ENCODE measurements at places on chromosomes 16 and 17. TPM values are rescaled to one million over a fixed set of nuclear protein-coding genes. Genes with fewer than 3 reads are reported as not detected.
A peak's percentile ranks its signal among the peaks of the same experiment; 100 is the strongest.

LGALS9B gene
- not detected for total RNA-seq

ABCA8 gene
- not detected for total RNA-seq

SNX20 gene
- total RNA-seq: 34.9 TPM

NPTX1 gene
- total RNA-seq: 30.4 TPM

MPV17L gene
- total RNA-seq: 0.09 TPM

ABCC6 gene
- not detected for total RNA-seq

CETP gene
- not detected for total RNA-seq

DNA sequence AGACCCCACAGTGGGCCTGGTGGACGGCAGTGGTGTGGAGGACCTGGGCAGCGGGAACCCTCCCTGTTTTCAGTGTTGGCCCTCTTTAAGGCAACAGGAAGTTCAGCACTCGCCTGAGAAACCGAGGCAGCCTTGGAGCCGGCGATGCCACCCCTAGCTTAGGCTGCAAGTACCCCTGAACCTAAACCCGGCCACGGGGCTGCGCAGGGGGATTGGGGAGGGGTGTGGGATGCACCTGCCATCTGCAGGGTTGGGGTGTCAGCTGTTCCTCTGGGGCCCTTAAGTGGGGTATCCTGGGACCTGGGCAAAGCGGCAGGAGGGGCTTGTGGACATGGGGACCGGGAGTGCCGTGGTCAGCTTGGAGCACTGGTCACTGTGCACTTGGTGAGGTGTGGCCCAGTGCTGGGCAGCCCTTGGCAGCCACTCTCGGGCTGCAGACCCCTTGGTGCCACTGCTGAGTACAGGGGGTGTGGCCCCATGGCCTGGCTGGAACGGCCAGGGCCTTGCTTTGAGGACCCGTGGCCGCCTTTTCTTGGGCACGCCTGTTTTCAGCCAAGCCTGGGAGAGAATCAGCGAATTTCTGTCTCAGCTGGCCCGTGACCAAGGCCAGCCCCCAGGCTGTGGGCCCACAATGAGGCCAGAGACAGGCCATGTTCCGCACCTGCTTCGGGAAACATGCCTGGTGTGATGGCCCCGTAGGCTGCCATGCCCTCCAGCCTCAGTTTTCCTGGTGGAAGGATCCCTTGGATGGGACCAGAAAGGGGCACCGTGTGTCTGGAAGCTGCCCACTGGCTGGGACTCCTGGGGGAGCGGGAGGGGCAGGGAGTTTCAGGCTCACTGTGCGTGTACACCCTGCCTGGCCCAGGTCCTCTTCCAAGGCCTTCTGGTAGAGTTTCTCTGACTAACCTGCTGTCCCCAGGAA is 4.1 kb upstream of the SLC25A10 start:
- no peaks in the 10 kb centered on the region for H3K27me3 ChIP-seq
- H3K4me1 ChIP-seq: peaks cover 20% of the 10 kb centered on the region
- H3K4me3 ChIP-seq: no peak overlapping the region
- peaks cover 41% of the 10 kb centered on the region for H3K36me3 ChIP-seq
- DNase-seq: peak; percentile 56

- no peak overlapping the region for H3K27ac ChIP-seq
- H3K4me1 ChIP-seq: no peaks in the 10 kb centered on the region
- no peaks in the 10 kb centered on the region for H3K36me3 ChIP-seq
- no peak overlapping the region for H3K4me3 ChIP-seq
- peaks cover 5% of the 10 kb centered on the region for H3K27me3 ChIP-seq
- no peak for DNase-seq
Measured at GRCh38 chr17:83106056-83106588, 26.7 kb downstream of the METRNL start.

DNA sequence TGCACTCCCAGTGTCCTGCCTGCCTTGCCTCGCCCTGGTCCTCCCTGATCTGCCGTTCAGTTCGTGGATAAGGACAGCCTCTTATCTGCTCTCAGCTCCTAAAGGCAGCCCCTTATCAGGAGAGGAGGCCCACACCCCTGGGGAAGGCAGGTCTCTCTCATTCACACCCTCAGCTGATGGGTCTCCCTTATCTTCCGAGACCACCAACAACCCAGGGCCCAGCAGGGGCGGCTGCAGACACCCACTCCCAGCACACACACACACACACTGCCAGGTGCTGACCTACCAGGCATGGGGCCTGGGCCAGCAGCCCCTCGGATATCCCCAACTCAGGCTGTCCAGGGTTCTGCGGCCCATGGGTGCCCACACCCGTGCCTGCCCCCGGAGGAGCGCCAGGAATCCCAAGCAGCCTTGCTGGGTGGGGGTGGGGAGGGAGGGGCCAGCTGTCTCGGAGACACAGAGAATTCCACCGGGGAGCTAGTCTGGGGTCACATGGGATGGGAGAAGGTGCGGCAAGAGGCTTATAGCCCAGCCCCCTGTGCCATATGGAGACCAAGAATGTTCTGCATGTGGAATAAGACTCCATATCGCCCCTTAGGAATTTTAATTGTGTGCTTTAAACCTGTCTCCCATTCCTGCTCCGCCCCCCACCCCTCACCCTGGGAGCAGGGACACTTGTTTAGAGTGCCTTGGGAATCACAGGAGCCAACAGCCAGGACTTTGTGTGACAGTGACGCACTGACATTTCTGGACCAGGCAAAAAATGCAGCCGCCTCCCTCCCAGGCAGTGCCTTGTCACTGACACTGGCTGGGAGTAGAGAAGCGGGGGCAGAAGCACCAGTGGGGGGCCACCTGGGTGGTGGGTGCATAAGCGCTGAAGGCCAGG is 41.9 kb upstream of the EMP2 start:
- no peak overlapping the region for H3K27ac ChIP-seq
- H3K36me3 ChIP-seq: no peaks in the 10 kb centered on the region
- H3K4me3 ChIP-seq: no peak overlapping the region
- DNase-seq: no peak
- H3K4me1 ChIP-seq: peaks cover 3% of the 10 kb centered on the region

GRCh38 chr16:67457611-67458010 is 23.3 kb downstream of the ATP6V0D1 start:
- peaks cover 4% of the 10 kb centered on the region for H3K4me1 ChIP-seq
- H3K36me3 ChIP-seq: peaks cover 4% of the 10 kb centered on the region
- H3K27ac ChIP-seq: no peak overlapping the region
- no peak overlapping the region for H3K4me3 ChIP-seq
- no peak for DNase-seq

GRCh38 chr16:81029930-81030604 is 5.6 kb upstream of the ATMIN start:
- no peaks in the 10 kb centered on the region for H3K27me3 ChIP-seq
- H3K4me1 ChIP-seq: peaks cover 3% of the 10 kb centered on the region
- H3K4me3 ChIP-seq: no peak overlapping the region
- no peak for DNase-seq

DNA sequence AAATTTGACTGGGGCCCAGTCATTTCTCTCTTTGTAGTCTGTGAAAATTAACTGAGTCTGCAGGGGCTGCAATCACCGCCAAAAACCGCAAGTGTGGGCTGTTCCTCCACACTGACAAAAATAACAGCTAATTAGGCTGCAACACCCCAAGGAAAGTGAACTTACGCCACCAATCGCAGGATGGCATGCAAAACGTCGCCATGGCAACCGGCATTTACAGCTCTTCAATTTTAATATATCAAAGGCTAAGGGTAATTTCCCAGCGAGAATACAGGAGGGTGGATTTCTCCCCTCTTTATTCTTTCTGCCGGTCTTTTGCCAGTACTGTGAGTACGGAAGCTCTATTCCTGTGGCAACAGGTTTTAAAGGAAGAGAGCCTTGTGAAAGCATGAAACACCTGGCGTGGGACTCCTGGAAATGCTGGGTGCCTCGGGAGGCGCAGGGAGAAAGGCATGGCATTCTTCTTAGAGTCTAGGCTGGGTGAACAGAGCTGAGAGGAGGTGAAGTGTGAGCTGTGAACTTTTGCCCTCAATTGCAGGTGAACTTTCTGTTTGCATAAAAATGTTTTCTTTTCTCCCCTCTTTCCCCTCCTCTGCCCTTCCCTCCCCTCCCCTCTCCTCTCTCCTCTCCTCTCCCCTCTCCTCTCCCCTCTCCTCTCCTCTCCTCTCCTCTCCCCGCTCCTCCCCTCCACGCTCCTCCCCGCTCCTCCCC is 399.7 kb downstream of the XYLT1 start:
- peaks cover 3% of the 10 kb centered on the region for H3K27me3 ChIP-seq
- DNase-seq: peak; percentile 80
- peak overlapping the region; percentile 72 for H3K27ac ChIP-seq
- peaks cover 9% of the 10 kb centered on the region for H3K4me1 ChIP-seq
- H3K36me3 ChIP-seq: no peaks in the 10 kb centered on the region

GRCh38 chr16:56608043-56608875 is at the start of gene MT2A:
MT2A (plus strand) TSS chr16:56608584; CDS start chr16:56608656, 72 bp downstream.
- H3K27ac ChIP-seq: peak within 1 kb of the TSS; percentile 98
- DNase-seq: peak; percentile 98
- H3K36me3 ChIP-seq: peaks cover 5% of the 10 kb centered on the region
- peaks cover 52% of the 10 kb centered on the region for H3K4me1 ChIP-seq
- H3K4me3 ChIP-seq: peak within 1 kb of the TSS; percentile 96

- DNase-seq: no peak
- no peak overlapping the region for H3K27ac ChIP-seq
- no peaks in the 10 kb centered on the region for H3K27me3 ChIP-seq
- H3K4me3 ChIP-seq: no peak overlapping the region
- no peaks in the 10 kb centered on the region for H3K4me1 ChIP-seq
Measured at GRCh38 chr17:39270923-39271322, 45.2 kb upstream of the STAC2 start.

DNA sequence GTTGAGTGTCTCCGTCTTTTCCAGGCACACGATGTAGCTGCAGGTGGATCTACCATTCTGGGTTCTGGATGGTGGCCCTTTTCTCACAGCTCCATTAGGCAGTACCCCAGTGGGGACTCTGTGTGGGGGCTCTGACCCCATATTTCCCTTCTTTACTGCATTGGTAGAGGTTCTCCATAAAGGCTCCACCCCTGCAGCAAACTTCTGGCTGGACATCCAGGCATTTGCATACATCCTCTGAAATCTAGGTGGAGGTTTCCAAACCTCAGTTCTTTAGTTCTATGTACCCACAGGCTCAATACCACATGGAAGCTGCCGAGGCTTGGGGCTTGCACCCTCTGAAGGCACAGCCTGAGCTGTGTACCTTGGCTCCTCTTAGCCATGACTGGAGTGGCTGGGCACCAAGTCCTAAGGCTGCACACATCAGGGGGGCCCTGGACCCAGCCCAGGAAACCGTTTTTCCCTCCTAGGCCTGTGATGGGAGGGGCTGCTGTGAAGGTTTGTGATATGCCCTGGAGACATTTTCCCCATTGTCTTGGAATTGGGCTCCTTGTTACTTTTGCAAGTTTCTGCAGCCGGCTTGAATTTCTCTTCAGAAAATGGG is 14.0 kb downstream of the ABCC1 start:
- no peaks in the 10 kb centered on the region for H3K27me3 ChIP-seq
- H3K36me3 ChIP-seq: peaks cover 64% of the 10 kb centered on the region
- peak overlapping the region; percentile 68 for H3K4me3 ChIP-seq
- H3K4me1 ChIP-seq: peaks cover 54% of the 10 kb centered on the region
- H3K27ac ChIP-seq: peak overlapping the region; percentile 96

DNA sequence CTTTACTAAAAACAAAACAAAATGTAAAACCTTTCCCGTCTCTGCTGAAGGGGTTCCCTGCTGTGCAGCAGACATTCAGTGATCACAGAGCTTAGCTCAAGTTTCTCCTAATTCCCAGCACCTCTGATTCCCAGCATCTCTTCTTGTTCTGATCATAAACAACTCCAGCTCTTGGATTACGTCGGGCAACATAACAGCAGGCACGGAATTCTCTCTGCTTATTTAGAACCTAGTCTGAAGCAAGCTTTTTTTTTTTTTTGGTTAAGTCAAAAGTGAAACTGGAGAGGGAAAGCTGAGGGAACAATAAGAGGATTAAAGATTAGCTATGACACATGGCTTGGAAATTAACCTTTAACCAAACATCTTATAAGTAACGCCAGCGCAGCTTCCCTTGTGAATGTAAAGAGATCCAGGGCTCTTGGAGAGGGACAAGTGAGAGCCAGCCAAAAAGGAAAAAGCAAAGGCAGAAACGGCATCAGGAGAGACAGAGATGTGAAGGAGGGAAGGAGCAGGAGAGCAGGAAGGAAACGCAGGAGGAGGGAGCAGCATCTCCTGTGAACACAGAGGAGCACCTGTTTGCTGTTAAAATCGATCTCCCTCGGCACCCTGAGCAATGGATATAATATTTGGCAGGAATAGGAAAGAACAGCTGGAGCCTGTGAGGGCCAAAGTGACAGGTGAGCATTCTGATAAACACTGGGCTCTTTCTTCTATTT is at the start of gene BCO1:
BCO1 (plus strand) TSS at position 394 of the 716 bp plus-strand sequence; CDS start at position 614, 220 bp downstream.
- peaks cover 2% of the 10 kb centered on the region for H3K27me3 ChIP-seq
- no peaks in the 10 kb centered on the region for H3K36me3 ChIP-seq
- H3K27ac ChIP-seq: no peak within 1 kb of the TSS
- no peak for DNase-seq
- H3K4me1 ChIP-seq: peaks cover 2% of the 10 kb centered on the region

GRCh38 chr17:81523402-81524038 is 4.7 kb upstream of the FSCN2 start:
- no peaks in the 10 kb centered on the region for H3K36me3 ChIP-seq
- no peak for DNase-seq
- H3K4me1 ChIP-seq: no peaks in the 10 kb centered on the region
- peaks cover 8% of the 10 kb centered on the region for H3K27me3 ChIP-seq
- H3K4me3 ChIP-seq: no peak overlapping the region

- peaks cover 19% of the 10 kb centered on the region for H3K27me3 ChIP-seq
- peak; percentile 69 for DNase-seq
Measured at GRCh38 chr17:45740553-45741330, 43.4 kb upstream of the CRHR1 start.
